Immature natural killer cell (primary cell): ENCODE measurements at places on chromosomes 1 and 21. TPM values are rescaled to one million over a fixed set of nuclear protein-coding genes. Genes with fewer than 3 reads are reported as not detected.

- no peak for DNase-seq
- no peaks in the 10 kb centered on the region for H3K36me3 ChIP-seq
- peaks cover 2% of the 10 kb centered on the region for H3K27me3 ChIP-seq
Observed at GRCh38 chr1:245566952-245567351, 412.2 kb downstream of the KIF26B start.

GRCh38 chr1:184915463-184916090, 58.7 kb downstream of the NIBAN1 start:
- no peak overlapping the region for H3K27ac ChIP-seq
- H3K4me1 ChIP-seq, result peaks cover 14% of the 10 kb centered on the region
- no peak overlapping the region for H3K4me3 ChIP-seq

DNA sequence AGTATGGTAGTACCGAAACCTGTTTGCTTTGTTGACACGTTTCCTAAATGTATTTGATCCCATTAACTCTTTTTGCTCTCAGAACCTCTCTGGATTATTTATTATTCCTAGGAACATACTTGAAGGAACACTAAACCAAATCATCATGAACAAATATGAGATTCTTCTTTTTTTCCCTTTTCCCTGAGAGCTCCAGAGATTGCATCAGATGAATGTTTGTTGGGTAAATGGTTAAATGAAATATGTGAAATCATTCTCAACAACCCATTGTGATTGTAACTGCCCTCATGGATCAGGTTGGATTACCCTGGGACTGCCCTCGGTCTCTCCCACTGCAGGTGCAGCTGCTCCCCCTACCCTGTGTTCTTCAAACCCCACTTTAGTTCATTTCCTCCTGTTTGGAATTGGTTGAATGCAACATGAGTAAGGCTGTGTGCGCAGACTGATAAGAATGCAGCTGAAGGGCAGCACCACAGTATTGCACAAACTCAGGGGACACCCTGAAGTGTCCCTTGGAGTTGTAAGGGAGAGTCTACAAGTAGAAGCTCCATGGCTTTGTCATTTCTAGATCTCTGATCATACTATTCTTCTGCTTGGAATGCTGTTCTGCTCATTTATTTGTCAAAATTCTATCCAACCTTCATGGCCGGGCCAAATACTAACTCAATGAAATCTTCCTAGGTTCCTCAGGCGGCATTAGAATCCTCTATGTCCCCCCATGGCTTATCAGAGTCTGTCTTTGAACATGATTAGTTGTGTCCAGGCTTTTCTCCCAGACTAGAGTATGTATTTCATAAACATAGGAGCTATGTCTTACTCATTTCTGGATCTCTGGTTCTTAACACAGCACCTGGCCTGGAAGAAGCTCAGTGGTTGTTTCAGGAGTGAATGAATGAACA, 47.1 kb upstream of the NEK2 start:
- H3K27me3 ChIP-seq, result peaks cover 1% of the 10 kb centered on the region
- H3K36me3 ChIP-seq, result no peaks in the 10 kb centered on the region
- H3K4me1 ChIP-seq, result no peaks in the 10 kb centered on the region
- no peak overlapping the region for H3K4me3 ChIP-seq
- DNase-seq, result no peak
- no peak overlapping the region for H3K27ac ChIP-seq

DNA sequence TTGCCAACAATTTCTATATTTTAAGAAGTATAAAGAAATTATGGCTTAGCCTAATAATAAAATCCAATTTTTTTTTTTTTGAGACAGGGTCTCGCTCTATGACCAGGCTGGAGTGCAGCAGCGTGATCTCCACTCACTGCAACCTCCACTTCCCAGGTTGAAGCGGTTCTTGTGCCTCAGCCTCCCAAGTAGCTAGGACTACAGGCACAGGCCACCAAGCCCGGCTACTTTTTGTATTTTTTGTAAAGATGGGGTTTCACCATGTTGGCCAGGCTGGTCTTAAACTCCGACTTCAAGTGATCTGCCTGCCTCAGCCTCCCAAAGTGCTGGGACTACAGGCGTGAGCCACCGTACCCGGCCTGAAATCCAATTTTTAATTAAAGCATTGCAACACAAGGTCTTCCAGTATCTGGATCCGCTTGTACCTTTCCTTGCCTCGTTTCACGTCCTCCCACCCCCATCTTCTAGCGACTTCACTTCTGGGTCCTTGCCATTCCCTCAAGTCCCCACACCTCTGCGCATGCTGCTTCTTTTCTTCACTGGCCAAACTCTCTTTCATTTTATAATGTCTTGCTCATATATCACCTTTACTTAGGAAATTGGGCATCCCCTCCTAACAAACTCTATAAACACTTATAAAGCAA, 2.3 kb downstream of the FUBP1 start:
- no peaks in the 10 kb centered on the region for H3K27me3 ChIP-seq
- DNase-seq, result no peak
- H3K4me1 ChIP-seq, result peaks cover 15% of the 10 kb centered on the region
- peak overlapping the region; percentile 76 for H3K4me3 ChIP-seq
- no peak overlapping the region for H3K27ac ChIP-seq

GRCh38 chr1:230430499-230430898, 4.4 kb upstream of the PGBD5 start:
- H3K27me3 ChIP-seq, result peaks cover 17% of the 10 kb centered on the region
- H3K4me3 ChIP-seq, result no peak overlapping the region
- no peak for DNase-seq

DNA sequence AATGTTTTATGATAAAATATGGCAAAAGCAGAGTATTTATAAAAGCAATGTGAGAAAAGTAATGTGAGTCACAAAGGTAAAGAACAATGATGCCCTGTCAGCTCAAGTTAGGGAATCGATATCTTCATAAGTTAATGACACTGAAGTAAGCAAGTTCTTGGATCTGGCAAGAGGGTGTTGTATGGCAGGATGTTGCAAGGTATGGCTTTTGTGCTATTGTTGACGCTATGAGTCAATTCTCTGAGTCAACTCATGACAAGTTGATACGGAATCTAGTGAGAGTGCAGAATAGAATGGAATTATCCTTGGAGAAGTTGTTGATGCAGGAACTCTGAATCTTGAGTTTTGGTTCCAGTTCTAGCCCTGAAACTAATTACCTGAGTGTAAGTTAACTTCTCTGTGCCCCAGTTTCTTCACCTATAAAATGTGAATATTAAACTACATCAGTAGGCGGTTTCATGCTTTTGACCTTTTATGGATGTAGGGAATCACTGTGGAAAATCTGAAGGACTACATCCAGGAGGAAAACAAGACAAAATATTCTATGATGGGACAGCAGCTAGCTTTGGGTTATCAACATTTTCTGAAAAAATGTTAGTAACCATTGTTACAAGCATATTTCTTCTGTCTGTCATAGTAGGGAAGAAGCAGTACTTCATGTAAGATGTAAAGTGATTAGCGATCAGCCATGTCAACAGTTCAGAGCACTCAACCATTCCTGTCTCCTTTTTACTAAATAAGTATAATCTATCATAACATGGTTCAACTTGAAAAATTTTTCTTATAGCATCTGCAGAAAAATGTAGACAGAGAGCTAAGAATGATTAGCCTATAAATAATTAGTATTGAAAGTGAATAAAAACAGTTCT, 96.9 kb downstream of the ATP6V1G3 start:
- no peak for DNase-seq
- no peak overlapping the region for H3K4me3 ChIP-seq

IFI6 gene
- polyA plus RNA-seq, result 177 TPM

GRCh38 chr21:16594191-16594590, 864.4 kb downstream of the USP25 start:
- H3K4me1 ChIP-seq, result no peaks in the 10 kb centered on the region
- H3K27me3 ChIP-seq, result no peaks in the 10 kb centered on the region
- no peaks in the 10 kb centered on the region for H3K36me3 ChIP-seq
- no peak overlapping the region for H3K4me3 ChIP-seq
- no peak overlapping the region for H3K27ac ChIP-seq

- H3K27ac ChIP-seq, result no peak overlapping the region
- H3K27me3 ChIP-seq, result peaks cover 5% of the 10 kb centered on the region
- no peaks in the 10 kb centered on the region for H3K4me1 ChIP-seq
- no peak overlapping the region for H3K4me3 ChIP-seq
- no peak for DNase-seq
Observed at GRCh38 chr1:46802901-46803574, 4.2 kb downstream of the CYP4B1 start.

FAM72D gene
- 0.16 TPM for polyA plus RNA-seq

OLIG2 gene
- not detected for polyA plus RNA-seq

PGLYRP3 gene
- polyA plus RNA-seq, result not detected

CYB5RL gene
- polyA plus RNA-seq, result 1.5 TPM

CASQ2 gene
- not detected for polyA plus RNA-seq

DNA sequence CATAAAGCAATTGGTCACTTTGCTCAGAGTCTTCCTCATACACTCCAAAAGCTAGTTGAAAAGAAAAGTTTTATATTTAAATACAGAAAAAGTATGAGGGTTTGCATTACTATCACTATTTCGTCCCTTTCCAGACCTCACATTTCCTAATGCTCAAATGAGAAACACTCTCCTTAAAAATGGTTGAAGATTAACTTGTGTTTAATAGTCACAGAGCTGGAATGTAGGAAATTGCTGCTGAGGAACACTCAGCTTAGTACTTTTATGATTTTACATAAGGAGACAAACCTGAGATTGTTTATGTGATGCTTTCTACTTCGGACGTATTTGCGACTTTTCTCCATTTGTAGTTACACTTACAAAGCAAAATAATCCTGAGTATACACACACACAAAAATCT, 39.8 kb downstream of the MYSM1 start:
- H3K36me3 ChIP-seq, result peaks cover 7% of the 10 kb centered on the region
- H3K4me1 ChIP-seq, result no peaks in the 10 kb centered on the region
- no peak overlapping the region for H3K27ac ChIP-seq
- peaks cover 2% of the 10 kb centered on the region for H3K27me3 ChIP-seq

SERTAD4 gene
- polyA plus RNA-seq, result not detected

GRCh38 chr1:247114351-247115140, 10.4 kb upstream of the ZNF669 start:
- DNase-seq, result no peak
- H3K27me3 ChIP-seq, result peaks cover 15% of the 10 kb centered on the region
- H3K4me1 ChIP-seq, result peaks cover 12% of the 10 kb centered on the region
- H3K36me3 ChIP-seq, result no peaks in the 10 kb centered on the region

DNA sequence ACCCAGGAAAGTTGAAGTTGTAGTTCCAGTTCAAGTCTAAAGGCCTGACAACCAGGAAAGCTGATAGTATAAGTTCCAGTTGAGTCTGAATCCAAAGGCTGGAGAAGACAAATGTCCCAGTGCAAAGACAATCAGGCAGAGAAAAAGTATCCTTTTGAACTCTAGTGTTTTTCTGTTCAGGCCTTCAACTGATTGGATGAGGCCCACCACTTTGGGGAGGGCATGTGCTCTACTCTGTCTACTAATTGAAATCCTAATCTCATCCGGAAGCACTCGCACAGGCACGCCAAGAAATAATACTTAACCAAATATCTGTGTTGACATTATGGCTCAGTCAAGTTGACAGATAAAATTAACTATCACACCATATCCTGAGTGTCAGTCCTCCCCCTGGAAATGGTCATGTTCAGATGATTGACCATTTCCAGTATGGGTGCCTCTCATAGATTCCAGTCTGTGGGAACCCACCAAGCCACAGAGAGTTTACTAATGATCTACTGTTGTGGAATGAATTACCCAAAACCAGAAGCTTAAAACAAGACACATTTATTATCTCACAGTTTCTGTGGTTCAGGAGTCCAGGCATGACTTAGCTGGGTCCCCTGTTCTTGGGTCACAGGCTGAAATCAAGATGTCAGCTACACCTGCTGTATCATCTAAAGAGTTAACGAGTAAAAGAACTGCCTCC, 296.3 kb upstream of the ZP4 start:
- no peaks in the 10 kb centered on the region for H3K36me3 ChIP-seq
- no peak overlapping the region for H3K4me3 ChIP-seq
- no peaks in the 10 kb centered on the region for H3K4me1 ChIP-seq
- DNase-seq, result no peak
- no peak overlapping the region for H3K27ac ChIP-seq

DNA sequence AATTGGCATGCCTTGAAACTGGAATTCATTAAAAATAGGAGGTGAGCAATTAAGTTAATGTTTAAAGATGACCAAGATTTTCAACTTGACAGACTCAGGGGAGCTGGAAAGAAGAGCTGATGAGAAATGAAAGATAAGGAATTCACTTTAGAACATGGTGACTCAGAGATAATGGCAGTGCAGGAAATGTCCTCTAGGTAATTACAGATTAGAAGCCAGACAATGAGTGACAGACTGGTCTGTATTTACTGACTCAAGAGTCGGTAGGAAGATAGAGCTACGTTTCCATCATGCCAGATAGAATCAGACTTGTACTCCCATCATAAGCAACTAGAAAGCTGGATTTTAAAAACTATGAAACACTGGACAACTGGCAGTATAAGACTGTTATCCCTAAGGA, 151.6 kb downstream of the AJAP1 start:
- peaks cover 9% of the 10 kb centered on the region for H3K27me3 ChIP-seq
- no peaks in the 10 kb centered on the region for H3K36me3 ChIP-seq
- no peaks in the 10 kb centered on the region for H3K4me1 ChIP-seq
- H3K4me3 ChIP-seq, result no peak overlapping the region
- no peak for DNase-seq

DNA sequence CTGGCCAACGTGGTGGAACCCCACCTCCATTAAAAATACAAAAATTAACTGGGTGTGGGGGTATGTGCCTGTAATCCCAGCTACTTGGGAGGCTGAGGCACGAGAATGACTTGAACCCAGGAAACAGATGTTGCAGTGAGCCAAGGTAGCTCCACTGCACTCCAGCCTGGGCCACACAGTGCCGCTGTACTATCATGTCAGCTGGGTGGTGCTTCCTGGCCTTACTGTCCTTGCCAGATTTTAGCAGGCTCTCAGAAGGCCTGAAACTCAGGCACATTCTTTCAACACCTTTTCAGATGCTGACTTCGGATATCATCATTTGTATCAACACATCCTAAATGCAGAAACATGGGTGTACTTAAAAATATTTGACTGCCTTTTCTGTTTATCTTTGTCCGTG, 31.6 kb upstream of the NBL1 start:
- peaks cover 15% of the 10 kb centered on the region for H3K4me1 ChIP-seq
- no peak overlapping the region for H3K27ac ChIP-seq
- no peak overlapping the region for H3K4me3 ChIP-seq
- no peak for DNase-seq

DNA sequence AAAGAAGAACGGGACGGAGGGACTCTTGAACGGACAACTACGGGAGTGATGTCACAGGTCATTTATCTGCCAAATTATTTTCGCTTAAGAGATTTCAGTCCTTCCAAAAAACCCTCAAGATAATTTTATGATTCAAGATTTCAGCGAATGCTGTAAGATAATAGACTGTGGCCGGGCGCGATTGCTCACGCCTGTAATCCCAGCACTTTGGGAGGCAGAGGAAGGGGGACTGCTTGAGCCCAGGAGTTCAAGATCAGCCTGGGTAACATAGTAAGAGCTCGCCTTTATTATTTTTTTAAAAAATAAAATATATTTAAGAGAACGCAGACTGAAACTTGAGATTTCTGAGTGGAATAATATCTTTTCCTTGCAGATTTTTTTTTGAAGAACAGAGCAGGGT, 609 bp downstream of the RWDD2B start:
- DNase-seq, result no peak
- peak overlapping the region; percentile 93 for H3K27ac ChIP-seq
- peak overlapping the region; percentile 94 for H3K4me3 ChIP-seq
- peaks cover 13% of the 10 kb centered on the region for H3K27me3 ChIP-seq

GRCh38 chr1:4128616-4129015, 228.5 kb upstream of the C1orf174 start:
- no peak overlapping the region for H3K27ac ChIP-seq
- DNase-seq, result no peak
- H3K36me3 ChIP-seq, result no peaks in the 10 kb centered on the region
- no peaks in the 10 kb centered on the region for H3K27me3 ChIP-seq
- H3K4me3 ChIP-seq, result no peak overlapping the region
- H3K4me1 ChIP-seq, result no peaks in the 10 kb centered on the region

GRCh38 chr1:226884966-226885820, 14.8 kb downstream of the PSEN2 start:
- peak overlapping the region; percentile 82 for H3K27ac ChIP-seq
- H3K27me3 ChIP-seq, result no peaks in the 10 kb centered on the region
- H3K4me3 ChIP-seq, result no peak overlapping the region
- H3K36me3 ChIP-seq, result peaks cover 19% of the 10 kb centered on the region
- H3K4me1 ChIP-seq, result peaks cover 41% of the 10 kb centered on the region
- peak; percentile 17 for DNase-seq
